ENCODE measurements at places on chromosomes 13 and 19.

DNA sequence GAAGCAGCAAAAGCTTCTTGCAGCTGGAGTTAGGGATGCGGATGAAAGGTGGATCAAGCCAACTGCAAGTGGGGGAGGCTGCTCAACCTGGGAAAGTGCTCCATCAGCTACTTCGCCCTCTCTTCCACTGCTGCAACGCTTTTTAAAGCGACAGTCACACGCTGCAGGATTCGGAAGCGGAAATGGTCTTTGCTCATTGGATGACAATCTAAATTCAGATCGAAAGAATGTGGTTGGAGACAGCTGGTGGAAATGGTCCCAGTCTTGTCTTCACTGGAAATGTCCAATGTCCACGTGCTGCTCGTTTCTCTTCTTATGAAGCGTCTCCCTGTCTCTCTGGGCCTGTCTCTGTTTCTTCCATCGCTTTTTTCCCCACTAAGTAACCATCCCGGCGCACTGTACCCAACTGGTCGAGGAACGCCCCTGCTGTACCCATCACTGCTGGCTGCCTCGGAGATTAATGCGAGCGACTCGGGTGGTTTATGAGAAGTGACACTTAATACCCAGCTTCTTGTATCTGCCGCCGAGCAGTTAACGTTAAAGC lies 2.1 kb upstream of the FGF9 start:
- DNase-seq: no peak

DNA sequence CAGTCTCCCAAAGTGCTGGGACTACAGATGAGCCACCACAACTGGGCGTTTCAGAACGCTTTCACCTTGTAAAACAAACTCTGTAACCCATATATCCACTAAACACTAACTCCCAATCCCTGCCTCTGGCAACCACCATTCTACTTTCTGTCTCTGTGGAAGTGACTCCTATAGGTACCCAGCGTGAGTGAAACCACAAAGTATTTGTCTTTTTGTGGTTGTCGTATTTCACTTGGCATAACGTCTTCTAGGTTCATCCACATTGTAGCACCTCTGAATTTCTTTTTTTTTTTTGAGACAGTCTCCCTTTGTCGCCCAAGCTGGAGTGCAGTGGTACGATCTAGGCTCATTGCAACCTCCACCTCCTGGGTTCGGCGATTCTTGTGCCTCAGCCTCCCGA lies 44.8 kb downstream of the BRD4 start:
- no peak for DNase-seq

GRCh38 chr13:41311406-41312175 lies 524 bp downstream of the NAA16 start:
- peak; percentile 23 for DNase-seq

GRCh38 chr19:4378886-4379285 lies 21.5 kb downstream of the SH3GL1 start:
- no peak for DNase-seq

- no peak for DNase-seq
Measured at GRCh38 chr19:13447978-13448377, 58.3 kb downstream of the CACNA1A start.

DNA sequence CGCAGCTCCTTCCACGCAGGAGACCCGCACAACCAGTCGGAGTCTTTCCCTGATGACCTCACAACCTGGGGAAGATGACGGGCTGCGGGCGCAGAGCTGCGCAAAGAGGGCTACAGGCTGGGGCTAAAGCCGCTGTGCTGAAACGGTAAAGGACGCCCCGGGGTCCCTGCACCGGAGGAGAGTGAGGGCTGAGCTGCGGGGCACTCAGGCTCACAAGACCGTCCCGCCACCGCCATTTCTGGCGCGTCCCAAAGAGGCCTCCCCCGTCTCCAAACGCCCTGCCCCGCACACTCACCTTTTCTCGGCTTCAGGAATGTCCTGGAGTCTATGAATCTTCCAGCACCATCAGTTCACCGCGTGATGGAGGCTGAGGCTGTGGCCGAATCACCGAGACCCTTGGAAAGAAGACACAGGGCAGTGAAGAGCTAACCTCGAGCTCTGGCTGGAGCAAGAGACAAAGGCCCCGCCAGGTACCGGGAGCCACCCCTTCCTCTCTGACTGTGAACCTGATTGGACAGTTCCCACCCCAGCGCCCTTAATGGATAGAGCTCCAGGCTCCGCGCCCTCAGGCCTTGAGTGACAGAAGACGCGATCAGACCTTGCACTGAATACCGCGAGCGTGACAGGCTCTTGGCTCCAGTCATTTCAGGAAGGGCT lies 41.8 kb upstream of the ZNF429 start:
- DNase-seq: peak; percentile 13

- no peak for DNase-seq
Measured at GRCh38 chr13:52779103-52779502, 39.5 kb upstream of the CNMD start.

GRCh38 chr19:53782698-53783097 lies 41.4 kb downstream of the NLRP12 start:
- DNase-seq: no peak

DNA sequence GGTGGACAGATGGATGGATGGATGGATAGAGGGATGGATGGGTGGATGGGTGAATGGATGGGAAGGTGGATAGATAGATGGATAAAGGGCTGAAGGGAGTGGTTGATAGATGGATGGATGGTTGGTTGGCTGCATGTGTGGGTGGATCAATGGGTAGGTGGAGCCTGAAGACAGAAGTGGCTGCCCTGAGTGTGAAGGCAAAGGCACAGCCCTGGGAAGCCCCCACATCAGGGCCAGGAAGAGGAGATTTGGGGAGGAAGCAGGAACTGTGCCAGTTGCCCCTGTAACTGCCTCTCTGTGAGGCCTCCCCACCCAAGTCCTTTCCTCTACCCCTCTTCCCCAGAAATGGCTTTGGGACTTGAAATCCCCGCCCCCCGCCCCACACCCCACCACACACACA lies 43.4 kb upstream of the NFIC start:
- no peak for DNase-seq

- no peak for DNase-seq
Measured at GRCh38 chr13:114257014-114257413, 22.3 kb downstream of the CDC16 start.

GRCh38 chr19:33376423-33376822 lies 2.9 kb downstream of the CEBPG start:
- no peak for DNase-seq

GRCh38 chr13:96710166-96710862 lies 284.0 kb downstream of the OXGR1 start:
- no peak for DNase-seq

- no peak for DNase-seq
Measured at GRCh38 chr13:110826861-110827672, 87.8 kb downstream of the ANKRD10 start.

DNA sequence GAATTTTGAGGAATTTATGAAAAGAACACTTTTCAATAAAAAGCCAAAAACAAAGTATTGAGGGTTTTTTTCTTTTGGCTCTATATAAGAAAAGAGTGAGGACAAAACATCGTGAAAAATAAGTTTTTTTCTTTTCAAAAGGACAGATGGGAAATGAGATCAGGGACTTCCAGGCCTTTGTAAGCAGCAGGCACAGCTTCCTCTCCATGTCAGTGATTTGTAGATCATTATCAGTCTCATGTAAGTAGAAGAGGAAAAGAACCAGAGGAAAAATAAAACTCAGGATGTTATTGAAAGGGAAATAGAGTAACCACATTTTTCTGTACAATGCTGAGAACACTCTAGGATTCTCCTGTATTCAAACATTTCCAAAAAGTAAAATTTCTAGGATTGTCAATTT lies 29.9 kb downstream of the DOCK9 start:
- DNase-seq: no peak

GRCh38 chr13:98915563-98915962 lies 62.3 kb downstream of the DOCK9 start:
- DNase-seq: no peak

DNA sequence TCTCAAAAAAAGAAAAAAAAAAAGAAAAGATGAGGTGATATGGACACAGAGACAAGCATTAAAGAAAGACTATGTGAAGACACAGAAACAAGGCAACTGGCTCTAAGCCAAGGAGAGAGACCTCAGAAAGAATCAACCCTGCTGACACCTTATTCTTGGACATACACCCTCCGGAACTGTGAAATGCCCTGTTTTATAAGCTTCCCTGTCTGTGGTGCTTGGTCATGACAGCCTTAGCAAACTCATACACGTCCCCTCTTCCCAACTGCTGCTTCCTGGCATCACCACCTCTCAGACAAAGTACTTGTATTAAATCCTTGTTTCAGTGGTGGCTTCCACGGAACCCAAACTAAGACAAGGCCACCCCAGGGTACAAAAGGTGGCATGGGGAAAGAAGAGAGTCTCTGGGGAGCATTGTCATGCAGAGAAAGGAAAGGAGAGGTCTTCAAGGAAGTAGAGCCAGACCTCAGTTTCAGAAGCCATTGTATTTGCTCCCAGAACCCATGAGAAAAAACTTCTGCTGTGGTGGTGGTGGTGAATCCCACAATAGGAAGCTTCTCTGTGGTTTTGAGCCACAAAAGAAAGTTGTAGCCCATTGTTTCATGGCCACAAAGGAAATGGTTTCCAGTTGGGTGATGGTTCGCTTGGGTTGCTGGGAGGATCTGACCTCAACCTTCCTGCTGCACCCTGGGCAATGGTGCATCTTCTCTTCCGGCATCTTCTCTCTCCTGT lies 16.3 kb upstream of the TSPAN16 start:
- DNase-seq: no peak

DNA sequence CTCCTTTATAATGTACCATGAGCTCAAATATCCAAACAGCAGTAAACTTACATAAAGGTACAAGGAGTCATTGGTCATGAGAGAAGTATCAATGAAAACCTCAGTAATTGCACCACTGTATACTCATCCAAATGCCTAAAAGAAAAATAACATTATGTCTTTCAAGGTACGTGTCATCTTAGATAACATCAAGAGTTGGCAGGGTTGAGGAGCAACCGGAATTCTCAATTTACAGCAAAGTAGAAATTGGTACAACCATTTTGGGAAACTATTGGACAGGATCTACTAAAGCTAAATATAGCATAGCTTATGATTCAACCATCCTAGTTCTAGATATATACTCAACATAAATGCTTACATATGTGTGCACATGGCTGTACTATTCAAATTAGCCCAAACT lies 502.8 kb downstream of the GPC6 start:
- no peak for DNase-seq

GRCh38 chr19:1350867-1351266 lies 32.8 kb upstream of the NDUFS7 start:
- DNase-seq: no peak

DNA sequence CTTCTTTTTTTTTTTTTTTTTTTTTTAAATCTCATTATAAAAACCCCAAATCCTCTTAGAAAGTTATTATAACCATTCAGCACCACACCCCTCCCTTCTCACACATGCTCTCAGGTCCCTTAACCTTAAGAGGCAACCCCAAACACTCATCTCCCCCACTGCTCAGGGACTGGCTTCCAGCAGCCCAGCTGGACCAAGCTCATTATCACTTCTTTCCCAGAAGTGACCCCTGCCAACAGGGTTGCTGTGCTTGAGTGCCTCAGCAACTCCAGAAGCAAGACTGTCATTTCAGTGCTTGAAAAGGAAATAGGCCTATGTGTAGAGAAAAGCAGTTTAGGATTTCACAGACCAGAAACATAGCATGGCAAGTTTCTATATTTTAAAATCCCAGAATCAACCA lies 84.3 kb downstream of the SLAIN1 start:
- no peak for DNase-seq

DNA sequence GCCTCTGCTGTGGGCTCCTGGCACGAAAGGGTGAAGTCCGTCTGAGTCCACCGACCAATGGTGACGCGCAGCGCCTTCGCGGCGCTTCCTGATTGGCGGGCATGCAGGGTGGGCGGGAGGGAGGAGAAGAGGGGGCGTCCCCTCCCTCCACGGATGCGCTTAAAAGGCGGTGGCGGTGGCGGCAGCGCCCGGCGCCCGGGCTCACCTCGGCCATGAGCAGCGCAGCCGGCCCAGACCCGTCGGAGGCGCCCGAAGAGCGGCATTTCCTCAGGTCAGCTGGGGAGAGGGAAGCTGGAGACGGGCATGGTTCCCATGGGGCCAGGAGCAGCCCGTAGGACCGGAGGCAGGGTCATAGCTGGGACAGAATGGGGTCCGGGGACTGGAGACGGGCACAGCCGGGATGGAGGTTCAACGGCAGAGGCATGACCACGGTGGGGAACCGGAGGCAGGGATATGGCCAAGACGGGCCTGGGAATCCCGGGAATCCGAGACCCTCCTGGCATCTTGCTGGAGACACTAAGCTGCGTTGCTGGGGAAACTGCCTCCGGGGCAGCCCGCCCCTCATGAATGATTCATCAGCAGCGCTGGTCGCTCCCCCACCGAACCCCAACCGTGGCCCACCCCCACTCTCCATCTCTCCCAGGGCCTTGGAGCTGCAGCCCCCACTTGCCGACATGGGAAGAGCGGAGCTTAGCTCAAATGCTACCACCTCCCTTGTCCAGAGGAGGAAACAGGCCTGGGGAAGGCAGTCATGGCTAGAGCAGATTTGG lies at the start of gene YJEFN3:
Gene YJEFN3 (plus strand): TSS at position 191 of the 770 bp plus-strand sequence. CDS start 22 bp downstream, at position 213.
- DNase-seq: no peak

DNA sequence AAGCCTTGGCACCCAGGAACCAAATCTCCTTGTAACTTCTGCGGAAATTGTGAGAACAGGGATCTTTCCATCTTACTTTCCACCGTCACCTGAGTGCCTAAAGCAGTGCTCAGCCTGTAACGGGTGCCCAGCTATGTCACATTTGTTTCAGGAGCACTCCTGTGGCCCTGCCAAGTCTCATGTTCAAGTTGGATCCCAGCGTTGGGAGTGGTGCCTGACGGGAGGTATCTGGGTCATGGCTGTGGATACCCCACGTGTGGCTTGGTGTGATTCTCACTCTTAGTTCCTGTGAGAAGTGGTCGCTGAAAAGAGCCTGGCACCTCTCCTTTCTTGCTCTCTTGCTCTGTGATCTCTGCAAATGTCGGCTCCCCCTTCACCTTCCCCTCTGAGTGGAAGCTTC lies 114.9 kb downstream of the UQCRFS1 start:
- no peak for DNase-seq

- no peak for DNase-seq
Measured at GRCh38 chr13:68745502-68745901, 1362.1 kb upstream of the ATXN8OS start.

DNA sequence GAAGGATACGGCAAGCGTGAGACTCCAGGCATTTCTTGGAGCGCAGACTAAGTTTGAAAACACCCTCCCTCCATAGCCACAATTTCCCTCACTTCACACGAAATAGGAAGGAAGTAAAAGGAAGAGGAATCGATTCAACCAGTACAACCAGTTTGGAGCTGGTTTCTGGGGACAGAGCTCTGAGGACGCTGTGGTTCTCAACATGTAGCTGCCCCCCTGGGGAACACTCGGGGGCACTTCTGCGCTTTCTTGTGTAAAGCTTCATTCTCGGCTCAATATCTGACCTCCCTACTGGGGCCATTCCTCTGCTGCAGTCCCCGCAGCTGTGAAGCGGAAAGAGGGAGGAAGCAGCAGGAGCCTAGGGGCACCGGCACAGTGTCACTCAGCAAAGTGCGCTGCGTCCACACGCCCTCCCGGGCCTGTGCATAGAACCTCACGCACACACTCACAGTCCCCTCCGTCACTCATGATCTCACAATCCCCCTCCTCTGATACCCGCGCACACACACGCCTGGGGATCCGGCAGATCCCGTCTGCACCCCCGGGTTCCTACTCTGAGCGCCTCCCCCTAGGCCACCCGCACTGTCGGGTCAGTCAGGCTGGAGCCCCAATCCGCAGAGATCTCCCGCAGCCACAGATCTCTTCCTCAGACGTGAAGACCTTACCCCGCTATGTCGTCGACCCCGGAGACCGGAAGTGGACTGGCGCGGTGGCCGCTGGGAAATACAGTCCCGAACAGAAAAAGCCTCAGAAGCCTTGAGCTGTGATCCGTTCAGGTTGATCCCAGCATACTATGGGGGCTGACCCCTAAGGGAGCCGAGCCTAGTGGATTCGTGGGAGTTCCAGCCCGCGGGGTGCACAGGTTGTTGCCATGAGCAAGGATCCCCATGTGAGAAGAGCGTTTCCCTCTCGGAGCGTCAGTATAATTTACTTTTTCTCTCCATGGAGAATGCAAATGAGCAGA lies at the start of gene ZNF780A:
Gene ZNF780A (minus strand): TSS at position 703 of the 964 bp plus-strand sequence. CDS start 6,190 bp downstream, outside the sequence.
- peak; percentile 56 for DNase-seq
